ENCODE measurements at places on chromosomes 16 and 17.
A peak's percentile ranks its signal among the peaks of the same experiment; 100 is the strongest.

DNA sequence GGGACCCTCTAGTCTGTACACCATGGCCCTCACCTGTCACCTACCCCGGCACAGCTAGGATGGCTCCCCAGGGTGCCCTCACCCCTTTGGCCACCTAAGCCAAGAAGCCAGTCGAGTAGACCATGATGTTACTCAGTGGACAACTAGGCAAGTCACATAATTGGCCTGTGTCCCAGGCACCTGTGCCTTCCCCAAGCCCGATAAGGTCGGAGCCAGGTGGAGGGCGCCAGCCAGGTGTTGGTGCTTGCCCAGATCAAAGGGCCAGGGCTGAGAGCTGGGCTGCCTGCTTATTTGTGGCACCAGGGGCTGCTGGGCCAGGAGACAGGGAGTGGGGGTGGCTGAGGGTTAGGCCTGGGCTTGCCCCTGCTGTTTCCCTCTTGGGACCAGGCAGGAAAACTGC lies 16.8 kb downstream of the SPNS2 start:
- peak; percentile 74 for DNase-seq

GRCh38 chr16:73172241-73172972 lies 124.5 kb upstream of the ZFHX3 start:
- DNase-seq: peak; percentile 16

DNA sequence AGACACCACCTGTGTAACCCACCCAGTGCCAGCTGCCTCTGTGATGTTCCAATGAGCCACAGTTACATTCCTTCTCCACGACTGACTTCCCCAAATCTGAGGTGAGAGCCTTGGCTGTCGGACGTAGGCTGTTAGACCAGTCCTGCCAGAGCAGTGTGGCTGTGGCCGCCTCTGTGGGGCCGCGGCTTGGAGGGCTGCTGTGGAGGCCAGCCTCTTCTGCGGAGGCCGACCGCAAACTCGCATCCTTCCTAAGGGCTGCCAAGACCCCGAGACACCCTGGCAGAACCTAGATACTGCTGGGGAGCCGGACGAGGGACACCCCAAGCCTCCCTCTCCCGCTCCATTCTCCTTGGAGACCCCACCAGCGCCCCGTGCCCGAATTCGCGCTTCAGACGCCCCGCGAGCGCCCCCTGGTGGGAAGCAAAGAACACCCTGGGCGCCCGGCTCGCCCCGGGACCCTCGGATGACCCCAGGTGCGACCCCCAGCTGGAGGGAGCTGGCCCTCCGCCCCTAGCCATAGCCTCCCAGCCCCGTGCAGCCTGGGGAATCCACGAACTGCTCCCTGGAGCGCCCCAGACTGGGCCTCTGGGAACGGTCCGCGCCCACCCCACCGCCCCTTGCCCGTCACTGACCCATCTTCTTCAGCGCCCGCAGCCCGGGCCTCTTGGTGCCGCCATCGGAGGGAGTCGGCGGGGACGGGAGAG lies 547 bp downstream of the PLCD3 start:
- DNase-seq: peak; percentile 54

GRCh38 chr16:47622451-47623176 lies 161.5 kb downstream of the PHKB start:
- DNase-seq: no peak

DNA sequence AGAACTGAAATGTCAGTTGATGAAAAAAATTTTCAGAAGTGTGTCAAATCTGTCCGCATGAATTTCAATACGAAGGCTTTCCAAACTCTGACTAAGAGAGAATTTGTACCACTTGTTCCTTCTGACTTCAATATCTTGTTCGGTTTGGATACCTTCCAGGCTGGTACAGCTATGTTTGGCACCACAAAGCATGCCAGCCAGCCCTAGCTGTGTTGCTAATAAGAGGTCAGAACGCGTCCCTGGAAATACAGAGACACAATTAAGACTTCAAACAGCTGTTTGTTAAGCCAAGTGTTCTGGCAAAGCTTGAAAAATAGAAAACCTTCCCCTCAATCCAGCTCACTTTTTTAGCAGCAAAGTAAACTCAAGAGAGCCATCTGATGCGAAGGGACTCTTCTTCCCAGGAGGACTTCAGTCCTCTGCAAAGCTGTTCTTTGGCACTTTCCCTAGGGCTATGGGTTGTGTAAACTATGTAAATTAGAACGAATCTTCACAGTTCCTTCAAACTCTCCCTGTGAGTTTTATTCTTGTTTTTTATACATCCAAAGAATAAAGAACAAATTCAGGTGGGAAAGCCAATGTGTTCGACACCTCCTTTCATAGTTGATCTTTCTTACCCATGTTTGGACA lies 35.1 kb downstream of the GRB2 start:
- DNase-seq: no peak

DNA sequence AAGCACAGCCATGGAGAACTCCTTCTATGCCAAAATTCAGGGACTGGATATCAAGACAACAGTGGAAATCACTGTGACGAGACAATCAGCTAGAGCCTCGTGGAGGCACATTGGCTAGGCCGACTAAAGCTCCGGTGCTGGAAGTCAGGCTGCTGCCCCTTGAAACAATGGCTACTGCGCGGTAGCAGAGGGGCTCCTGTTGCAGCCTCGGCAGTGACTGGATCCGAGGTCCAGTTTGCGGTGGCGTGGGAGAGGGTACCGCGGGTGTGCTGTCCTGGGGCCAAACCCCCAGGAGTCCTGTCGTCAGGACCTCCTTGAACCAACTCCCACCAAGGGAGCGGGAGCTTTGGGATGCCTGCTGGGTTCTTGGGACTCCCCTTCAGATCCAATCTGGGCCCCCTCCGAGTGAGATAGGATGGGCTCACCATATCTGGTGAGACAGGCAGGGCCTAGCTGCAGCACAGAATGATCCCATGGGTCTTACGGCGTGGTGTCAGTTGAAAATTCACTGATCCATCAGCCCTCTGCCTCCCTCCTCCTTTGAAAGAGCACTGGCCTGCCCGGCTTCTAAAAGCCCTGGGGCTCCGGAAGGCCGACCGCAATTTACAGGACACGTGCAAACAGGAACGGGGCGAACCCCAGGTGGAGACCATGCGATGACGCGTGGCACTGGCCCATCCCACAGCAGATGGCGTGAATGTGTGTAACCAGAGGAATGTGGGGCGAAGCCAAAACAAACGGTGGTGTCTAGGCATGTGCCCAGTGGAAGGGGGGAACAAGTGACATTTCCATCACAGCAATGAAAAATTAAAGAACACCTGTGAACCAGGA lies 15.8 kb upstream of the KCNJ18 start:
- peak; percentile 84 for DNase-seq

DNA sequence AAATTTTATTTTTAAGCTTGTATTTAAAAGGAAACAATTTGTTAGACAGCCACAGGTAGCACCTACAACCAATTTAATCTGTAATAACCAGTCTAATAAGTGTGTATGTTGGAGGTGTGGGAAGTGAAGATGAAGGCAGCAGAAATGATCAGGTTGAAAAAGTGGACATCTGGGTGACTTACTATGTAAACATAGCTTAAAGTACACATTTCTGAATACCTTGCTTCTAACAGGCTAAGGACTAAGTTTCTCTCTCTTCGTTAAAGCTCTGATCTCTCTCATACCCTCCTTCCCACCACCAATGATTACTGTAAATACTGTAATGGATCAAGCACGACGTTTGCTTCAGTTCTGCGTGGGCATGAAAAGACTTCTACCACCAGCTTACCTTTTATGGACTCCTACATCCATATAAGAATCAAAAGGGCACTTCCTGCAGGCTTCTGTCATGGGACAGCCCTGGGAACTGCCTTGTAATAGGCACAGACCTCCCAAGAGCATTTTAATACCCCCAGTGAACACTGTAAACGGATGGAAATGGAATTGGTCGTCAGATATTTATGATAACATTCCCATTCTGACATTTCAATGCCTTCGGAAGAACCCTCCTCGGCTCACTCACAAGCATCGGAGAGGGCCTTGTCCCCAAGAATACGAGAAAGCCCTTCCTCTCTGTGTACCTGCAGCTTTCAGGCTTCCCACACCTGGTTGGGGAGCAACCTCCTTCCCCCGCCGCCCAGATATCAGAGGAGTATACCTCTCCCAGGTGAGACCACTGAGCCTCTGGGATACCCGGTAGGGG lies 700 bp downstream of the CCDC43 start:
- peak; percentile 8 for DNase-seq

GRCh38 chr17:66612993-66613392 lies 221.9 kb upstream of the CACNG5 start:
- no peak for DNase-seq

- peak; percentile 65 for DNase-seq
These were observed 225.1 kb upstream of the CA10 start for GRCh38 chr17:52383493-52384100.

GRCh38 chr17:2949469-2950044 lies 113.8 kb downstream of the OR1D5 start:
- no peak for DNase-seq

DNA sequence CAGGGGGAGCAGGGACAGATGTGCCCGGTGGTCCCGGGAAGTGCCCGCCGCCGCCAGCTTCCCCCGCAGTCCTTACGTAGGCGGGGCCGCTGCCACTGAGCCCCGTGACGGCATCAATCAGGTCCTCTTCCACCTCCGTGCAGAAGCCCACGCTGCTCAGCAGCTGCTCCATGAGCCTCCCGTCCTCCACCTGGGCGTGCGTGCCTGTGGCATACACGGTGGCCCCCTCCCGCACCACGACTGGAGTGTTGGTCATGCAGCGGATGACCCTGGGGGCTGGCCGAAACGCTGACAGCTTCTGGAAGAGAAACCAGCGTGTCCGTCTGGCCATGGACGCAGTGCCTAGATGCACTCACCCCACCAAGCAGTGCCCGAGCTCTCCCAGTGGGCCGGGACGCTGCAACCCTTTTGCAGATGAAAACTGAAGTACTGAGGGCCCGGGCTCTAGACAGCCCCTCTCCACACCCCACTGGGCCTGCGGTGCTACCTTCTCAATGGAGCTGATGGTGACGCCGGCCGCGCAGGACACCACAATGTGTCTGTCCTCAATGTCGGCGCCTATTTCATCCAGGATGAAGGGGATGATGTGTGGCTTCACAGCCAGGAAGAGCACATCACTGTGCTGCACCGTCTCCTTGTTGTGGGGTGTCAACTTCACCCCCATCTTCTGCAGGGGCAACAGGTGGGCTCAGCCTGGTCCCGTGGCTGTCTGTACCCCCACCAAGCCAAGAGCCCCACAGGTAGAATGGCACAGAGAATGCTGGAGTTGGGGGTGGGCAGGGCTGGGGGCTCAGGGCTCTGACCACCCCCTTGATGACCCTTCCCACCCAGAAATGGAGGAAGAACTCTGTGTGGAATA lies 2.0 kb downstream of the PYCR1 start:
- DNase-seq: no peak

DNA sequence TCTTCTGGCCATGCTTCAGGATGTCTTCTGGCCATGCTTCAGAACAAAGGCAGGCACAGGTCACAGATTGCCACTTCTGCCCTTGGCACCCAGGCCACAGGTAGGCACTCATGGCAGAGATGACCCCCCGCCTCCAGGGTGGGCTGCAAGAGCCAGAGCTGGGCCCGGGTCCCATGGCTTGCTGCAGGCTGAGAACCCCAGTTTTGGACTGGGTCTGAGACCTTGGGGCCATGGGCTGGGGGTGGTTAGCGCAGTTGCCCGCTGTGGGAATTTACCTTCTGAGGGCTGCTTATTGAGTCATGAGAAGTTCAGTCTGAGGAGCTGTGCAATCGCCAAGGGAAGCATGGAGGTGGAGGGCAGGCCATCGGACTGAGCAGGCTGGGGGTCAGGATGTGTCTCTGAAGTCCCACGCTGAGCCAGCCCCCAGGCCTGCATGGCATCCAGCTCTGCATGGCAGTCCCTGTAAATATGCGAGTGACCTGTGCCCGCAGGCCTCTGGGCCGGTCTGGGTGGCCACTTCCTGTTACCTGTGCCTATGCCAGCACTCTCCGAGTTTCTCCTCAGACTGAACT lies 1.7 kb downstream of the ANKRD13B start:
- no peak for DNase-seq

- DNase-seq: no peak
These were observed 33.1 kb downstream of the ZNF423 start for GRCh38 chr16:49822649-49823370.

DNA sequence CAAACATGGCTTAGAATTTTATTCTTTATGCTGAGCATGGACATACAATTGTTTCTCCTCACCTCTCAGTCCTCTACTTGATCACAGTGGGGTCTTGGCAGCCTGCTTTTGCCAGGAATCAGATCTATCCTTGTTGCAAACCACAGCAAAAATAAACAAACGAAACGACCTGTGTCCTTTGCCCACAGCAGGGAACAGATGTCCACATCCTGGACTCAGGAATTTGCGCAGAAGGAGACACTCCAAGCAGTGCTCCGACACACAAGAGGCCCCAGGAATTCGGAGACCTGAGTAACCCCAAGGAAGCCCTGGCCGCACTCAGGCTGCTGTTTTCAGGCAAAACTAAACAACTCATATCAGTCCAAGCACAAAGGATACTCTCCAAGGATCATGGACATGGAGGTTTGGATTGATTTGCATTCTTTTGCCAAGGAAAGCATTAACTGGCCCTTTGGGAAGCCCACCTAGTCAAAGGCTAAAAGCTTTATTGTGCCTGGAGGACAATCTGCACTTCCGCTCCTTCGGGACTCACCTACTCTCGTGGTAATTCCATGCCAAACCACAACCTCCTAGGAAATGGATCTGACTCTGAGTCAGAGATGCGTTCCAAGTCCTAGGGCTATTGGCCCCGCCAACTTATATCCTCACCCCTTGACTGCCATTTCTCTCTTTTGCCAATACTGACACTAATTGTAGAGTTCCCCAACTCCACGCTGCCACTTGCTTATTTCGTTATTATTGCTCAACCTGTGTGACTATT lies 271.1 kb upstream of the CDH11 start:
- no peak for DNase-seq

- DNase-seq: no peak
These were observed 70.7 kb downstream of the OMG start for GRCh38 chr17:31226373-31226772.

DNA sequence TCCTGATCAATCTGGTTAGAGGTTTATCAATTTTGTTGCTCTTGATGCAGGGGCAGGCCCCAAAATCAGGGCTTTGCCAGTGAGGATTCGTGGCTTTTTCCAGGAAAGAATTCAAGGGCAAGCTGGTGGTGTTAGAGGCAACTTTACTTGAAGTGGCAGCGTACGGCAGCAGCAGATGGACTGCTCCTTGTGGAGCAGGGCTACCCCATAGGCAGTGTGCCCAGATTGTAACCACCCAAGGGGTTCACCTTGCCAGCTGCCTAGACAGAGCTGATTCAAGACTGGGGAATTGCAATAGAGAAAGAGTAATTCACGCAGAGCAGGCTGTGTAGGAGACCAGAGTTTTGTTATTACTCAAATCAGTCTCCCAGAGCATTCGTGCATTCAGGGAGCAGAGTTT lies 16.7 kb downstream of the DRC7 start:
- DNase-seq: no peak

- DNase-seq: peak; percentile 59
These were observed 6.3 kb upstream of the XPO6 start for GRCh38 chr16:28218109-28218508.

- DNase-seq: peak; percentile 40
These were observed 305.2 kb downstream of the SEC14L1 start for GRCh38 chr17:77445760-77446532.

DNA sequence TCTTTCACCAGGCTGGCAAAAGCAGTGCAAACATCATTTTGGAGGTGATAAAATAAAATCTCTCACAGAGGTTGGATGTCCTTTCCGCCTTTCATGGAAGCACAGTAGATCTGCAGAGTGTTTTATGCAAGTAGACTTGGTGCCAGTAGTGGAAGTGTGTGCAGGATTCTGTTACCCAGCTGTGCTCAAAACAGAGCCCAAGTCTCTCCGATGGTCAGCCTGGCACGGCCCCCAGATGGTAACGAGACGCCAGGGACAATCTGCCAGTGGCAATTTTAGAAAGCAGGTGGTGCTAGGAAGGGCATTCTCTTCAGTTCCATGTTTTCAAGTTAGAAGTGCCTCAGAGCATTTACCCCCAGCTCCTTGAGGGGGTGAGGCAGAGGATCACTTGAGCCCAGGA lies 1.5 kb upstream of the MTHFSD start:
- DNase-seq: no peak

- DNase-seq: no peak
These were observed 82.1 kb downstream of the SLC39A11 start for GRCh38 chr17:73010414-73010813.
